Karpas-422 (cell line): ENCODE measurements at places on chromosomes 1 and 21.
A peak's percentile ranks its signal among the peaks of the same experiment; 100 is the strongest.

DNA sequence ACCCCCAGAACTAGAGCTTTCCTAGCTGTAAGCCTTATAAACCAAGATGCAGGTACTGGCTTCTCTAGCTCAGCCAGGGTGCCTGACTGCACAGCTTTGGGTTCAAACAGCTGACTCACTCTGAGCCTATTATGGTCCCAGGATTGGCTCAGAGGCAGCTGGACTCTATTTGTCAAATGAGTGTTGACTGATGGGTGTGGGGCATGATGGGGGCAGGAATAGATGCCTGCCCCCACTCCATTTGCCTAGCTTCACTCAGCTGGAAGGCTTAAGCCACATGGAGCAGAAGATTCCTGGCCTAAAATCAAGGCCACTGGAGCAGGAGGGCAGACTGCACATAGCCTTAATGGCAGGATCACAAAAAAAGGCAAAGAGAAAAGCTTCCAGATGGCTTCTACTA is 90.5 kb downstream of the PIK3R3 start:
- peak; percentile 63 for DNase-seq

- DNase-seq = no peak
These were observed 556.7 kb downstream of the DPYD start for GRCh38 chr1:97364086-97364485.

DNA sequence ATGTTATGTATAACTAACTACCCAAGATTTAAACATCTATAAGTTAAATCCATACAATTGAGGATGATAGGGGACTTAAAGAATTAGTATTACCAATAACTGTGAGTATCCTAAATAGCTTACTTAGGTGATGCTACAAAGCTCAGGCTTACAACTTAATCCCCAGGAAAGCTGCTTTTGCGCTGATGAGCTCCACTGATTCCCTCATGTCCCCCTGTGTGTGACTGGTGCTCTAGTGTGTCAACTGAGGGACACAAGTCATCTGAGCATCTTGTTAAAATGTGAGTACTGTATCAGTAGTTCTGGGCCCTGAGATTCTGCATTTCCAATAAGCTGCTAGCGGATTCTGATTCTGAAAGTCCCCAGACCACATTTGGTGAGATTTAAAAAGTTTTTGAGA is 1458.8 kb downstream of the MRPL39 start:
- no peak for DNase-seq

- no peak for DNase-seq
These were observed 55.8 kb downstream of the NAV1 start for GRCh38 chr1:201594575-201595245.

GRCh38 chr1:119336848-119337247 is 31.7 kb upstream of the HAO2 start:
- no peak for DNase-seq

DNA sequence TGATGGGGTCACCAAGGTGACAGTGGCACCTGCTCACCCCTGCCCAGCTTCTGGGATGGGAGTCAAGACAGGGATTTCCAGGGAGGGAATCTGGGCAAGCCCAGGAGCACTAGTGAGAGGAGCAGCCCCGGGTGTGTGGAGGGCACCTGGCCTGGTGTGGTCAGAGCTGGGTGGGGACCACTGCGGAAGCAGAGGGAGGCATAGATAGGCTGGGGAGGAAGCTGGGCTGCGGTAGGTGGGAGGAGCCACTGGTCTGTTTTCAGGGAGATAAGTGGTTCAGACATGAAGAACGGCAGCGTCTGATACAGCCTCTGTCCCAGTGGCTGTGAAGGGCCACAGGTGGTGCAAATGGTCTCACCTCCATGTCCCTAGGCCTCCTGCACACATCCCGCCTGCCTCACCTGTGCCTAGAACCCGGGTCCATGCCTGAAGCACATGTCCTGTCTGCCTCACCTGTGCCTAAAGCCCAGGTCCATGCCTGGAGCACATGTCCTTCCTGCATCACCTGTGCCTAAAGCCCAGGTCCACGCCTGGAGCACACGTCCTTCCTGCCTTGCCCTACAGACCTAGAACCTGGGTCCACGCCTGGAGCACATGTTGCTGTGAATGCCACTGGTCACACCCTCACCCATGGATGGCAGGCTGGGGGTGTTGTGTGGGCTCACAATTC is 325.9 kb upstream of the AJAP1 start:
- DNase-seq = no peak

- no peak for DNase-seq
These were observed 54.5 kb downstream of the PAPPA2 start for GRCh38 chr1:176517484-176517883.

DNA sequence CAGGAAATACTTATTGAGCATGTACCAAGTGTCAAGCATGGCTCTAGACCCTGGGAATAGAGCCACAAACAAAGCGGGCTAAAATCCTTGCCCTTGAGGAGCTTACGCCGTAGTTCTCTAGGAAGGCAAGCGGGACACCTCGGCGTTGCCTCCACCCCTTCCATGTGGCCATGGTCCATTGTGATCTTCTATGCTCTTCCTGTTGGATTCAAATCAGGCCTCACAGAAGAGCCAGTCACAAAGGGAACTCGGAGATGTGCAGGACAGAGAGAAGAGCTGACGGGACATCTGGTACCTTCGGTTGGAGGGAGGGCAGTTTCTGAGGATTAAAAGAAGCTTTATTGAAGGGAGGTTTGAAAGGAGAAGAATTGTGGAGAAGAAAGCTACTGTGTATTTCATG is 129.3 kb downstream of the TMEM53 start:
- DNase-seq = no peak

DNA sequence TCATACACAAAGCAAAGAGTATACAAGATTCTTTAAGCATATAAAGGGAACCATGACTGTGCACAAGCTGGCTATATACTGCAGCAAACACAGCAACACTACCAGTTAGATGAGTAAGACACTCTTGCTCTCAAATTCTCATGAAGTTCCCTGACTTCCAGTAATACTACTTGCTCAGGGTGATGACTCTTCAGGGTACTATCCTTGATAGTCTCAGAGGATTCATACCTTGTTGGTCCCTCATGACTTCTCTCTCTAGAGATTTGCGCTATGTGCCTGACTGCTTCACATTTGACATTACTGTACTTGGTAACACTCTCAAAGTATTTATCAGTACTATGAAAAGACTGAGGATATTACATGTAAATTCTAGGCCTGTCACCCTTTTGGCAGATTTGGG is 159.8 kb upstream of the ZRANB2 start:
- no peak for DNase-seq

GRCh38 chr1:230361941-230362340 is 64.2 kb downstream of the PGBD5 start:
- no peak for DNase-seq

GRCh38 chr1:53629101-53629691 is 109.8 kb downstream of the GLIS1 start:
- no peak for DNase-seq

GRCh38 chr21:41808094-41808493 is 41.2 kb upstream of the RIPK4 start:
- no peak for DNase-seq

DNA sequence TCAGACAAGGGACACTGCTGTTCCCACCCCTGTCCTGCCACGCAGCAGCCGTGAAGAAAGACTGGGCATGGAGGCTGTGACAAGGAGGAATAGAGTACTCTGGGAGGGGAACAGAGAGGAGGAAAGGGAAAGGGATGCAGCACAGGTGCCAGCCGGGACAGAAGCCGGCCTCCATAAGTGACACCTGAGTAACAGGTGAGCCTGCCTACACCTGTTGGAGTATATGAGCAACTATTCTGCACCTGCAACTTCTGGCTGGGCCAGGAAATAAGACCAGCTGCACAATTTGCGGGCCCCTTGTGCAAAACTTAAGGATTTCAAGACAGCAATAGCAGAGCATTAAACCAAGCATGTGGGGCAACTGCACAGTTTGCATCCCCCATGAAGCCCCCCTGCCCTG is 72.5 kb upstream of the GOLT1A start:
- DNase-seq = no peak

- no peak for DNase-seq
These were observed 151.6 kb downstream of the SDCCAG8 start for GRCh38 chr1:243407284-243408018.

DNA sequence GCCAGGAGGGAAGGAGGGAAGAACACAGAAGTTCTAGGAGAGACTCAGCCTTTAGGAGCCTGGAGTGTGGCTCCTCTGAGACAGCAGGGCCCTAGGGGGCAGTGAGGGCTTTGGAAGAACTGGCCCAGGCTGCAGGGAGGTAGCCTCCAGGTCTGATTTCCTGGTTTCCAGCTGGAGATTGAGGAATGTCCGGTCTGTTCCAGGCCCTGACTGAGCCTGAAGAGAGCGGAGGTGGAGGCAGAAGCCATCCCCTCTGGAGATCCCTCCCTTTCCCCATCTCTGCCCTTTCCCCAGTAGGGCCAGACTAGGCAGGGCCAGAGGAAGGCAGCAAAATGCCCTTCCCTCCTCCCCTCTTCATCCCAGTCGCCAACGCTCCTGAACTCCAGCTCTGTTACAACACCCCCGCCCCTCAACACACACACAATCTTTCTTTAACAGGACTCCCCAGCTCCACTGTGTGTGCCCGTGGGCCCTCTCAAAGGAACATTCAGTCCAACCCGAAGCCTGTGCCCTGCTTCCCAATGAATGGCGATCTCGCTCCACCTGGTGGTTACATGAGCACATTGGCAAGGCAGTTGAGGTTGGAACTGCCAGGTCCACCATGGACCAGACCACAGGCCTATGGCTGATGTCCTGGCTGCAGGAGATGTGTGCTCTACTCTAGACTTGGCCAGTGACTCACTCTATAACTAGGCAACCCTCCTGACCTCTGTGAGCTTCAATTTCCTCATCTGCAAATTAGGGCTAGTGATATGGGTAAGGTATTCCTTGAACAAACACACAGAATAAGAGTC is 32.0 kb downstream of the MAP7D1 start:
- peak; percentile 93 for DNase-seq

GRCh38 chr1:116365353-116365780 is 7.7 kb upstream of the ATP1A1 start:
- DNase-seq = no peak

GRCh38 chr21:31191553-31191952 is 152.5 kb downstream of the TIAM1 start:
- DNase-seq = no peak

- DNase-seq = no peak
These were observed 130.2 kb downstream of the CAPN8 start for GRCh38 chr1:223535319-223535718.

DNA sequence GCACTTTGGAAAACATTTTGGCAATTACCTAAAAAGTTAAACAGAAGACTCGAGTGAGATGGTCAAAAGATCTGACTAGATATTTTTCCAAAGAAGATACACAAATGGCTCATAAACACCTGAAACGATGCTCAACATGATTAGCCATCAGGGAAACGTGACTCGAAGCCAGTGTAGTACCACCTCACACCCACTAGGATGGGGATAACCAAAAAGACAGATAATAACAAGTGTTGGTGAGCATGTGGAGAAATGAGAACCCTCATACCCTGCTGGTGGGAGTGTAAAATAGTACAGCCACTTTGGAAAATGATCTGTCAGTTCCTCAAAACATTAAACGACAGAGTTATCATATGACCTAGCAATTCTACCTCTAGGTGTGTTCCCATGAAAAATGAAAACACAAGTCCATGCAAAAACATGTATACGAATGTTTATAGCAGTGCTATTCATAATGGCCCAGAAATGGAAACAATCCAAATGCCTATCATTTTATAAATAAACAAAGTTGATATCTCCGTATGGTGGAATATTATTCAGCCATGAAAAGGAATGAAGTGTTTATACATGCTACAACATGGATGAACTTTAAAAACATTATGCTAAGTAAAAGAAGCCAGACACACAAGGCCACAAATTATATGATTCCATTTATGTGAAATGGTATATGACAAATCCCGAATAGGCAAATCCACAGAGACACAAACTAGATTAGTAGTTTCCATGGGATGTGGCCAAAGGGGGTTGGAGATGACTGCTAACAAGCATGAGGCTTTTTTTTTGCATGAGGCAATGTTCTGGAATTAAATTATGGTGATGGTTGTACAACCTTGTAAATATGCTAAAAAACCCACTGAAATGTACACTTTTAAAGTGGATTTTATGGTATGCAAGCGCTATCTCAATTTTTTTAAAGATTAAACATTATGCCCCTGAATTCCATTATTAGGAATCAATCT is 625.3 kb downstream of the KIF26B start:
- DNase-seq = no peak

DNA sequence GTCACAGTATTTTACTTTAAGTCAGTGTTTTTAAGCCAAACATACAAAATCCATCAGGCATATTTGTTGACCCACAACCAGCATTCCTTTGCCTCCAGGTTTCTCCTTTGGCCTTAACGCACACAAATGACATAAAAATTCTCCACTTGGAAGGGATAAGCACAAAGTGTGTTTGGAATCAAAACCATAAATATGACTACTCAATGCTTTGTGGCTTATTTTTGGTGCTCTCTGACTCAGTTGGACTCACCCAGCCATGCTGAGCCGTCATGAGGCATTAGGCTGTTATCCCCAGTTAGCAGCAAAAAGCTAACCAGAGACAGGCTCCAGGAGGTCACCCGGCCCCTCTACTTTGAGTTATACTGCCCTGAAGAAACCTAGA is 948 bp downstream of the PRUNE1 start:
- DNase-seq = no peak

GRCh38 chr1:157390651-157391050 is 161.7 kb downstream of the FCRL5 start:
- no peak for DNase-seq
